ENCODE measurements at places on chromosomes 6 and 20.

DNA sequence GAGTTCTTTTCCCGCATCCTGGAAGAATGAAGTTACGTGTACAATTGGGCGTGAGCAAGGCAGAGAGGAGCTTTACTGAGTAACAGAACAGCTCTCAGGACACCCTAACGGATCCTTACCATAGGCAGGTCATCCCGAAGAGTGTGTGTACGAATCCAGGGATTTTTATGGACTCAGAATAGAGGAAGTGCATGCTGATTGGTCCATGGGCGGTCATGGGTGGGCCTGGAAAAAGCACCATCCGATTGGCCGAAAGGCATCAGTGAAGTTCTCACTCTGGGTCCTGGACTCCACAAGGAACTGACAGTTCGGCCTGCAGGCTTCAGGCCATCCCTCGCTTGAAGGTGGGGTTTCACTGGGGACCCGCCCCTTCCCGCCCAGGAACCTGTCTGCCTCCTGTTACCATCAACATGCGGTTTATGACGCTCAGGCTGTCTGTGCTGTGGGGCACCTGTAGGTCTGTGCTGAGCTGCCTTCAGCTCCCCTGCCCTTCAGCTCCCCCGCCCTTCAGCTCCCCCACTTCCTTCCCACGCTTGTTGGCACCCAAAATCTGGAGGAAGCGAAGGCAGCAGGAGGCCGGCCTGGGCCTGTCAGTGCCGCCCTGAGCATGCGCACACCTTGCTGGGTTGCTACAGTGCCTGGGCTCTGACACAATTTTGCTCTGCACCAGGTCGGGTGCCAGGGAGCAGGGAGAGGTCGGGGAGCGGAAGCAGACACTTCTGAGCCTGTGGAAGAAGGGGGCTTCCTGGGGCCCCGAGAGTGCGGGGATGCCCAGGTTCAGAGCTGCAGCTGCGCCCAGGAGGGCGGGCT, 57.9 kb upstream of the MANEA start:
- no peak for DNase-seq

DNA sequence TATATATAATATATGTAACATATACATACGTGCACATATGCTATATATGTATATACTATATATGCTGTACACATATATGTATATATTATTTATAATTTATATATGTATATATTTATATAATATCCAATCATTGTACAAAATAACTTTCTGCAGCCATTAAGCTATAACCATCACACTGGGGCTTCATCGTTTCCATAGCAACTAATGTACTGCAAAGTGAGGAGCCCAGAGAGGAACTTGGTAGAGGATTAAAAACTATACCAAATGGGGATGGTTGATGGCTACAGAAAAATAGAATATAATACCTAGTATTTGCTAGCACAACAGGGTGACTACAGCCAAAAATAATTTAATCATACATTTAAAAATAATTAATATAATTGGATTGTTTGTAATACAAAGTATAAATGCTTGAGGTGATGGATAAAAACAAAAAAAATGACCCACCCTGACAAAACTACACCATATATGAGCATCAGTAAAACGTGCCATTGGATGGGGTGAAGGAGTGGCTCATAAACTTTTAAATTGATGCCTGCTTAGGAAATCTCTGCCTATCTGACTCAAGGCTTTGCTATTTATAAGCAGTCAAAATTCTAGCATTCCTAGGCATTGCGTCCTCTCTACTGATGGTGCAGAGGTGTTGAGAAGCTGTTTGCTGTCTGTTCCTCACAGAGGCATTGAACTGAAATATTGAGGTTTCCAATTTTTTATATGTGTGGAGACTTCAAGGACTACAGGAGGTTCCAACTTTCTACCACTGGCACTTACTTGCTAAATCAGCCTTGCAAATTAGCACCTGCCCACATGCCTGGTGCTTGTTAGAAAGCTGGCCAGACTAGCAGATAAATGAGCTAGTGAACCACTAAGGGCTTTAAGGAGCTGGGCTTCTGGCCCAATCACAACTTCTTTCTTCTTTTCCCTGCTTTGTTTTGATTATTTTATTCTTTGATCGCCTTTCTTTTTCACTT, 190.1 kb downstream of the SCP2D1 start:
- DNase-seq, result no peak

DNA sequence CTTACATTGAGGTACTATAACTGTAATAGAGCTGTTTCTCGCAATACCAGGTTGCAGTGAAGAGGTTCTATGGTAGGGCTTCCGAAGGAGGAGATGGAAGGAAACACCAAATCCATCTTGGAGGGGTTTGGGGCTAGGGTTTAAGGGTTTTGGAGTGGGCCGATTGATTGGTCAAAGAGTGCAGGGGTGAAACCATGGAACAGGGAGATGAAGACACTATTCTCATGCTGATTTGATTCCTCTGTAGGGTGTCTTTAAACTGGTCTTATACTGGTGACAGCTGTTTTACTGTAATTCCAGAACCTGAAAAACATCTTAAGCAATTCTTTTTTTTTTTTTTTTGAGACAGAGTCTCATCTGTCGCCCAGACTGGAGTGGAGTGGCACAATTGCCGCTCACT, 7.8 kb downstream of the SMIM13 start:
- no peak for DNase-seq

GRCh38 chr20:57374343-57374930, 16.8 kb upstream of the RBM38 start:
- no peak for DNase-seq

GRCh38 chr6:83849610-83850009, 3.5 kb upstream of the RIPPLY2 start:
- no peak for DNase-seq

DNA sequence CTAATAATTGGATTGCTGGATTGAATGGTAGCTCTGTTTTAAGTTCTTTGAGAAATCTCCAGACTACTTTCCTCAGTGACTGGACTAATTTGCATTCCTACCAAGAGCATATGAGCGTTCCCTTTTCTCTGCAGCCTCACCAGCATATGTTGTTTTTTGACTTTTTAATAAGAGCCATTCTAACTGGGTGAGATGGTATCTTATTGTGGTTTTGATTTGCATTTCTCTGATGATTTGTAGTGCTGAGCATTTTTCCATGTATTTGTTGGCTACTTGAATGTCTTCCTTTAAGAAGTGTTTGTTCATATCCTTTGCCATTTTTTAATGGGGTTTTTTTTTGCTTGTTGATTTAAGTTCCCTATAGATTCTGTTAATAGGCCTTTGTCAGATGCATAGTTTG, 94.7 kb upstream of the AHI1 start:
- no peak for DNase-seq

DNA sequence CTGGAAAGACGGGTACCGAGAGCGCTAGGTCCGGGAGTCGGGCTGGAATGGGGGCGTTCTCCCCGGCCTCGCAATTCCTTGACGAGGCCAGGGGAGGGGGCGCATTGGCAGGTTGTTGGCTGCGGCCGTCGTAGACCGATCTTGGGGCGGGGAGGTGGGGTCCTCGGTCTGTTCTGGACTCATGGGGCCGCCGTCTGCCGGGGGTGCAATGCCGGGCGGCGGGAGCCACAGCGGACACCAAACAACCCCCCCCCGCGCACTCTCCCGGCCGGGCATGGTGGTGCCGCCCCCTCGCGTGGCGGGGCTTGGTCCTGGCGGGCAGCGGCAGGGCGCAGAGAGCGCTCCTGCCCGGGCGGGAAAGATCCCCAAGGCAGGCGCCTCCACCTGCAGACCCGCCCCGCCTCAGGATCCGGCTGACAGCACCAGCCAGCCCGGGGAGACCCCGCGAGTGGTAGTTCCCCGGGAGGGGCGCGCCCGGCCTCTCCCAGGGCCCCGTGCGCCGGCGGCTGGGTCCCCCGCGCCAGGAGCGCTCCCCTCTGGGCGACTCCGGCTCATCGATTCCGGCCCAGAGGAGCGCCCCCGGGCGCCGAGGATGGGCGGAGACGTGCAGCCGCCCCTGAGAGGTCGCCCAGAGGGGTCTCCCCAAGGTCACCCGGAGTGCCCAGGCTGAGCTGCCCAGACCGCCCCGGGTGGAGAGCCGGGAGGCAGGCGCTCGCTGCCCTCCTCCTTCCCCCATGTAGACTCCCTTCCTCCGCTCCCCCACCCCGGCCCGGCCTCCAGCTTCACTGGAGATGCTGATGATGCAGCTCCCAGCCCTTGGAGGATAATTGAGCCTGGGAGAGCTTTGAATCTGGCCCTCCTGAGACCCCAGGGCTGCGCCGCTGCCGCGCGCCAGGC, 709 bp downstream of the PPP1R16B start:
- no peak for DNase-seq

DNA sequence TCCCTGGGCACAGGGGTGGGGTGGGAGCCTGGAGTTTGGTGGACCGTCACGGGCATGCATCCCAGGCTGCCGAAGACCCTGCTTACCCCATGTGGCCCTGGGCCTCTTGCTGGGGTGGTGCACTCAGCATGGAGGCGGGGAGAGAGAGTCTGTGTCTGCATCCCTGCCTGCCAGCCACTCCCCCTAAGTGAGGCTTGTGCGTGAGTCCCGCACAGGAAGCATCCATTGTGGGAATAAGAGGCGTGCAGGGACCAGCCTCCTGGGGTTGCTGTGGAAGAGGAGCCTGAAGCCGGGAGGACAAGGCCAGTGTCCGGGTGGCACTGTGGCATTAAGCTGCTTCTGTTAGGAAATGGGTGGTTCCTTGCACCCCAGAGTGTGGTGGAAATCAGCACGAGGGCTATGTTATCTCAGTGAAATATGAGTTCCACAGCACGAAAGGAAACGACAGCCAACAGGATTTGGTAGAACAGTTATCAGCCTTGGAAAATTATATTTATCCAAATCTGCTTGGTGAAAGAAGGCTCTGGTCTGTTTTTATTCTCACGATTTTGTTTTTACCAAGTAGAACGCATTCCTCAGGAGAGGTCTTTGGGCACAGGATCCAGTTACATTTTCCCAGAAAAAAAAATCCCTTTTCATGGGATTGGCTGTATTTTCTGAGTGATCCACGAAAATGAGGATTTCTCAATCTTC, 35.7 kb downstream of the CDH4 start:
- DNase-seq, result no peak

DNA sequence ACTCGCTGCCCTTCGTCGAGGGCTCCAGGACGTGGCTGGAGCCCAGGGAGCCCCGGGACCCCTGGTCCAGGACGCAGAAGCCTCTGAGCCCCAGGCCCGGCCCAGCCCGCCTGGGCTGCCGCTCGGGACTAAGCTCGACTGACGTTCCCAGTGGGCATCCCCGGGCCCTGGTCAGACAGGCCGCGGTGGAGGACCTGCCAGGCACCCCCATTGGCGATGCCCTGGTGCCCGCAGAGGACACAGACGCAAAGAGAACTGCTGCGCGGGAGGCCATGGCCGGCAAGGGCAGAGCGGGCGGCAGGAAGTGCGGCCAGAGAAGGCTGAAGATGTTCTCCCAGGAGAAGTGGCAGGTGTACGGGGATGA, 28.9 kb downstream of the ZNF831 start:
- DNase-seq, result no peak

- no peak for DNase-seq
These were observed 2.2 kb downstream of the UBR2 start for GRCh38 chr6:42565823-42566613.

GRCh38 chr6:161133963-161134362, 139.9 kb downstream of the AGPAT4 start:
- no peak for DNase-seq

DNA sequence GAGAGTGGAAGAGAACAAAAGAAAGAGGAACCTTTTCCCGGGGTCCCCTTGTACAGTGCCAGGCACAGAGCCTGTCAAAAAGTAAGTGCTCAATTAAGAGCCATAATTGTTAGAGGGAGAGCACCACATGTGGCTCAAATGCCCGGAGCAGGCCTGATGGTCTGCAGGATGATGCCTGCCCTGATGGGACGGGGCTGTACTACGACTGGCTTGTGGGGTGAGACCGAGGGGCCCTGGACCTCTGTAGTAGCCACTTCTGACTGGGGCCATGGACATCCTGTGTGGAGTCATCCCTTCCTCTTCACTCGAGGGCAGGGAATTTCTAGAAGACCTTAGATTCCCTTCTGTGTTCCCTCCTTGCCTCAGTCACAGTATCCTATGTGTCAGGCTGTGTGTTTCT, 47.9 kb downstream of the KCNK5 start:
- no peak for DNase-seq

DNA sequence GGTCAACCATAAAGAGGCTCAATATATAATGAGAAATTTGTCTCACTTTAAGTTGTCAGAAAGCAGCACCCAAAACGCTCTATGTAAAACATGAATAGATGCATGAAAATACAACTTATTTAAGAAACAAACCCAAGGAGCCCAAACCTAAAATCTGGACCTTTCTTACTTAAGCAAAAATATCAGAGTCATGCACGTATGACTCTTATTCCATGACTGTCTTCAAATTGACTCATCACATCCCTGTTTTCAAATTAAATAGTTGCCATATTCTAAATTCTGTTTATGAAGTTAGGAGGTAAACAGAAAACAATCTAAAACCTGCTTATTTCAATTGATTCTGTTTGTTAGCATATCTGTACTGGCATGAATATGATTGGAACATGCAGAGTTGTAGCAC, 42.1 kb downstream of the ANKRD6 start:
- DNase-seq, result no peak
